ENCODE measurements at places on chromosomes 3 and 15.

- no peak for DNase-seq
Measured at GRCh38 chr3:82814660-82815059, 1053.2 kb upstream of the GBE1 start.

- DNase-seq, result no peak
Measured at GRCh38 chr15:70625438-70625837, 137.9 kb downstream of the UACA start.

DNA sequence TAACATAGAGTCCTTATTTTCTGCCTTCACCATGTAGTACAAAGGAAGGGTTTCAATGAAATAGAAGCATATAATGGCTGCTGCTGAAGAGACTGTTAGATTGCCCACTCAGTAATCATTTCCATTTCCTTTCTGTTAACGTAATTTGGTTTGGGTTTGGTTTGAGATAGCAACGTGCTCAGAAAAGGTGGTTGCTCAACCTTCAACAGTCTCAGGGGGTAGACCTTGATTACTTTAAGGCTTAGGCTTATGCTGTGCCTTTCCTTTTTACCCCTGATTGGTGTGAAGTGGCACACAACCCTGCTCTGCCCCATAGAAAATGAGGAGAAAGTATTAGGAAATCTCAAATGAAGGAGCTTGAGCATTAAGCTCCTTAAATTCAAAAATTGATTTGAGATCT lies 163.7 kb upstream of the TP63 start:
- DNase-seq, result no peak

DNA sequence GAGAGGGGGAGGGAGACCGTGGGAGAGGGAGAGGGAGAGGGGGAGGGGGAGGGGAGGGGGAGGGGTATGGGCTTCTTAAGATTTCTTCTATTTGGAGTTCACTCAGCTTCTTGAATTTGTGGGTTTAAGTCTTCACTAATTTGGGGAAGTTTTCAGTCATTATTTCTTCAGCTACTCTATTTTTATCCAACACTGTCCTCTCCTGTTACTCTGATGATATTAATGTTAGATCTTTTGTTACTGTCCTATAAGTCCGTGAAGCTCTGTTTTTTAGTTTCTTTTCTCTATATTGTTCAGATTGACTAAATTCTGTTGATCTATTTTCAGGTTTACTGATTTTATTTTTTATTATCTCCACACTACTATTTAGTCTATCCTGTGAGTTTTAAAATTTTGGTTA lies 351.5 kb upstream of the TPM1 start:
- no peak for DNase-seq

DNA sequence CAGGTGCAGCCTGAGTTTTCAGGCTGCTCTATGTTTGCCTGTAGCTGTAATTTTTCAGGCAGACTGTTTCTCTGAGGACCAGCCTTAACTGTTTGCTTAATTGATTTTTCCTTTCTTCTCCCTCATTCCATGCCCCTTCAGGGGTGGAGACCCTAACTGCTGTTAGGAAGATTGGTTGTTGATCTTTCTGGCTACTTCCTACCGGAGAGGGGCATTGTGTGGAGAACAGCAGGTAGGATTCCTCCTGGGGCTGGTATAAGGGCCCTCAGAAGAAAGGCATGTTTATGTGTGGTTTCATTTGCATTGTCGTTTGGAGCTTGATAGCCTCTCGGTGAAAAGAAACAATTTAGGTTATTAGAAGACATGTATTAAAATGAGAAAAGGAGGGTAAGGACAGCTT lies 56.9 kb upstream of the GOLGA6L2 start:
- no peak for DNase-seq
